ENCODE measurements at places on chromosomes 11 and 22.

GRCh38 chr11:8480858-8481257 is 113.2 kb downstream of the STK33 start:
- no peak for DNase-seq

DNA sequence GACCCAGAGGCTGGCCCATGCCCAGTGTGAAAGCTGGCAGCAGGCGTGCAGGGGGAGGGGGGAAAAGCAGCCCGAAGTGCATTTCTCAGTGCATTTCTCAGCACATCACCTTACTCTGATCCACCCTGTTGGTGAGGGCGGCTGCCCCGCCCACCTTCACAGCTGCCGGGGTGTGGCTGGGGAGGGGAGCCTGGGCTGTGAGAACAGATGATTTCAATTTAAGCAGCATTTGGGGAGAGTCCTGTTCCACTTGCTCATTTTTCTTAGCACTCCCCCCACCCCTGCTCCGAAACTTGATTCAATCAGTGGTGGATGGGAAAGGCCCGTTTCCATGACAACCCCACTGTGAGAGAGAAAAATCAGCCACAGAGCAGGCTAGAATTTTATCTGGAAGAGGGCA is 84.8 kb downstream of the SNX19 start:
- no peak for DNase-seq

- no peak for DNase-seq
Measured at GRCh38 chr11:44229624-44230023, 80.3 kb downstream of the ALX4 start.

- DNase-seq: no peak
Measured at GRCh38 chr22:30087611-30088010, 7.3 kb downstream of the HORMAD2 start.

- DNase-seq: no peak
Measured at GRCh38 chr22:45834241-45834640, 142.7 kb downstream of the WNT7B start.

- no peak for DNase-seq
Measured at GRCh38 chr11:69801513-69802335, 17.5 kb downstream of the FGF3 start.

DNA sequence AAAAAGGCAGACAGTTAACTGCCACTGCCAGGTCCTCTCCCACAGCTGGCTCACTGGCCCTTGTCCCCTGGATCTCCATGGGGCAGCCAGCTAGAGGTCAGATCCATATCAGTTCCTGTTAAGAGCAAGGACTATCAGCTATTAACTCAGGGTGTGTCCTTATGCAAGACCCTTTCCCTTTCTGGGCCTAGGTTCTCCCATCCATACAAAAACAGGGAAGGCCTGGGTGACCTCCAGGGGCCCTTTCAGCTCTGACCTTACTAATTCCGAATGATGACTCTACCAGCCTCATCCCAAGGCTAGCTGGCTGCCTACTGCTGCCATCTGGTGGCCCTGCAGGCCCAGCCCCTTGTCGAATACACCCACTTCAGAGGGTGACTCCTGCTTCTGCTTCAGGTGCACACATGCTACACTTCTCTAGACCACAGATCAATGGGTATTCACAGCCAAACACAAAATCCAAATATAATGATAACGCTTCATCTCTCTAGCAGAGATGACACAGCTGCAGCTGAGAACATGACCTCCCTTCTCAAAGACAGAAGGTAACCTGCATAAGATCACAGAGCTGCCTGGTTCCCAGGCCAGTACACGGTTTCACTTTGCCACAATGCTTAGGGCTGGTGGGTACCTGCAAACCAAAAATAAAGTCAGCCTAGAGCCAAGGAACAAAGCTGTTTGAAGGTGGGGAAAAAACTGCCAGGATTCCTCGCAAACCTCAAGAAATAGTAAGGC is 34.1 kb downstream of the SERGEF start:
- DNase-seq: no peak

DNA sequence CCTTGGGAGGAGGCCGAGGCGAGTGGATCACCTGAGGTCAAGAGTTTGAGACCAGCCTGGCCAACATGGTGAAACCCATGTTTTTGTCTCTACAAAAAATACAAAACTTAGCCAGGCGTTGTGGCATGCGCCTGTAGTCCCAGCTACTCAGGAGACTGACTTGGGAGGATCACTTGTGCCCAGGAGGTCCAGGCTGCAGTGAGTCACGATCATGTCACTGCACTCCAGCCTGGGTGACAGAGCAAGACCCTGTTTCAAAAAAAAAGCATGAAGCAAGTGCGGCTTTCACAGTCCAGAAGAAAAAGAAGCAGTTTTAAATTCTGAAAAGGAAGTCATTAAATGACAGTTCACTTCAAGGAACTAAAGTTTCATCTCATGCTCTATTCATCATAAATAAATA is 7.1 kb upstream of the LTO1 start:
- no peak for DNase-seq

DNA sequence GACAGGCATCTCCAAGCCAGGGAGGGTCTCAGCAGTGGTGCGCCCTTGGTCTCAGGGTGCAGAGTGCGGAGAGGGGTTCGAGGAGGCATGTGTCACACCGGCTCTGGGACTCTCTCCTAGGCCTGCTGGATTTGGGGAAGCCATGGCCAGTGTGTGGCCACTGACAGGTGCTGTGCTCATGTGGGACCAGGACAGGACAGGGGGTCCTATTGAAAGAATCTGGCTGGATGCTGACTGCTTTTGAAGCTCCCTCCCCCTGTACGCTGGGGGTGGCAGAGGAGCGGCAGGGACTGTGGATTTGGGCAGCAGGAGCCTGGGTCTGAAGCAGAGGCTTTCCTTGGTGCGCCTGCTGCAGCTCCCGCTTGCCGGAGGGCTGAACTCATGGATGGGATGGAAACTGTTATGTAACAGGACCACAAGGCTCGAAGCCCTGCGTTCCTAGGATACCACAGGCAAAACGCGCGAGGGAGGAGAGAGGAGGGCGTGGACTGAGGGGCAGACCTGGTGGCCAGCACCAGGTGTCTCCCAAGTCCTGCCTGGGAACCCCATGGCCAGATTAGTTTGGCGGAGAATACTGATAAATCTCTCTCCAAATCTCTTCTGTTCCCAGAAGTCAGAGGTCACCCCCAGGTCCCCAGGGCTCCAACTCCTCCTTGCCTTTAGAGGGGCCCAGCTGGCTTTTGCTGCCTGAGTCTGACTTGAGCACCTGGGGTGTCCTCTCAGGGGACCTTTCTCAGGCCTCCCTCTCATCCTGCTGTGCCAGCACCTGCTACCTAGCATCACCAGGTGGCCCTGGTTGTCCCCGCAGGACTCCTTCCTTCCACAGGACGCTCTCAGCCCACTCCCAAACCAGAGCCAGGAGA is 13.8 kb upstream of the TEF start:
- DNase-seq: no peak

DNA sequence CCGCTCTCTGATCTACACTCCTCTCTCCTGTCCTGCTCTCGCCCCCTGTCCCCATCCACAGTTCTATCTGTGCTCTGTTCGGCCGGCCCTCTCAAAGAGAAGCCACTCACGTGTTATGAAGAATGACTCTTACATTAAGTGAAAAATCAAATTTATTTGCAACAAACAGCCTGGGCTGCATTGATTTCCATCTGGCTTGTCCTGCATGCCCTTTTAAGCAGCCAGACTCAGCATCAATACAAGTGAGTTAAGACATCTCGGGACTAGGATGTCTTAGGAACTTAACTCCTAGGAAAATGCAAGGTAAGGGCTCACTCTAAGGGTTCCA is 373.5 kb downstream of the TENM4 start:
- no peak for DNase-seq

GRCh38 chr11:48025293-48025983 is 45.1 kb downstream of the PTPRJ start:
- no peak for DNase-seq

DNA sequence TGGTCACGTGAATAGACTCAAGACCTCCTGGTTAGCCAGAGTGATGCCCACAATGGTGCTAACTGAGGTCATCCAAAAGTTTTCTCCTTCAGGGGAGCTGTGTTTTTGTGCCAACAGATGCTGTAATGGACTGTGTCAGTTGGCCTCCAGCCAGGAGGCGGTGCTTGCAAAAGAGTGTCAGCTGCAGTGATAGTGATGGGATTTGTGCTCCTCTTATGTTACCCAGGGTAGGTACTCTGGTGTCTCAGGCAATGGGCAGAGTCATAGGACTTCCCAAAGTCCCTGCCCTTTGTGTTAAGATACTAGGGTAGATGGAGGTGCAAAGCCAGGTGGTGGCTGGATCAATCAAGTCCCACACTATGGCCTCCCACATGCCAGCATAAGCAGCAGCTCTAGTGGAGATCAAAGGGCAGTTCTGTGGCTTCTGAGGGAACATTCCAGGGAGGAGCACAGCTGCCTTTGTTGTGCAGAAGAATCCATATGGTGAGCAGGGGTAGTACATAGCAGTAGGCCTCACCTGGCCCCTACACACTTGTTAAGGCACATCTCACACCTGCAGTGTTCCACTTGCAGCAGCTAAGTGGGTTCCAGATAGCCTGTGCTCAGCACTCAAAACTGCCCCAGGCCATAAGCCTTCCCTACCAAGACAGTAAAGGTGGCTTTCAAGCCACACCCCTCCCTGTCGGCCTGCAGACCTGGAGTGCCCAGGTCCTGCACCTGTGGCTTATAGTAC is 9.4 kb upstream of the FANCF start:
- DNase-seq: no peak

DNA sequence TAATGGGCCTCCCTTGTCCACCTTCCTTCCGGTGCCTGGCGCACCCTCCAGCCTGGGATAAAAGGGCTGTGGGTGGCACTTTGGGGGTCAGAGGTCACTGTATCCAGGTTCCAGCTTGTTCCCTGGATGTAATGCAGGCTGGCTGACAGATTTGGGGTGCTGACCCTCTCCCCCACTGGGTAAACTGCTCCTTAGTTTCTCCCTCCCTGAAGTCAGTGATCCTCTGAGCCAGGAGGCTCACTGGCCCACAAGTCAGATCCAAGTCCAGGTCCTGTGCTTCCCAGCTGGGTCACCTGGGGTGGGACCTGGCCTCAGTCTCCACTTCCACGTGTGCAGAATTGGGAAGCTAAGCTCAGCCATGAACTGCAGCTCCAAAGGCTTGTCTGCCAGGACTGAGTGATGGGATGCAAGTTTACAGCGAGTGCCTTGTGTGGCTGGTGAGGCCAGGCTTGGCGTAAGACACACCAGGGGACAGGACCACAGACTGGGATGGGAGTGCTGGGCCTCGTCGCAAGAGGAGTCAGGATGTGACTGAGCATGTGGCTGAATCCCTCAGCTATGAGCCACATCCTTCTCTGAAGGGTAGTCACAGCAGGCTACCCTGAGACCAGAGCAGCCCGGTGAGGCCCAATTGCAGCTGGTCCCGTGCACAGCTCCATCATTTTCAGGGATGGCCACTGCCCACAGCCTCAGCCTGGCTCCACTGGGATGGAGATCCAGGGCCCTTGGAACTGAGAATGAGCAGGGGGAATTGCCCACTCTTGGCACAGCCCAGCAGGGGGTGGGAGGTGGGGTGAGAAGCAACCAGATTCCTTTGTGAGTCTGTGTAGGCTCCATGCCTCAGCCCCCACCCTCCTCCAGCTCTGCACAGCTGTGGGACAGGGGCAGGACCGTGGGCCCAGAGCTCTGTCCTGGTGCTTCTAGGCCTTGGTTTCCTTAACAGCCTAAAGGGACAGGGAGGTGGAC is 7.2 kb downstream of the SHISA8 start:
- DNase-seq: no peak

- DNase-seq: no peak
Measured at GRCh38 chr11:98616098-98616655, 404.6 kb upstream of the CNTN5 start.

GRCh38 chr22:19654338-19654987 is 59.8 kb upstream of the SEPTIN5 start:
- no peak for DNase-seq

GRCh38 chr11:3232956-3233355 is 739 bp upstream of the MRGPRE start:
- no peak for DNase-seq

DNA sequence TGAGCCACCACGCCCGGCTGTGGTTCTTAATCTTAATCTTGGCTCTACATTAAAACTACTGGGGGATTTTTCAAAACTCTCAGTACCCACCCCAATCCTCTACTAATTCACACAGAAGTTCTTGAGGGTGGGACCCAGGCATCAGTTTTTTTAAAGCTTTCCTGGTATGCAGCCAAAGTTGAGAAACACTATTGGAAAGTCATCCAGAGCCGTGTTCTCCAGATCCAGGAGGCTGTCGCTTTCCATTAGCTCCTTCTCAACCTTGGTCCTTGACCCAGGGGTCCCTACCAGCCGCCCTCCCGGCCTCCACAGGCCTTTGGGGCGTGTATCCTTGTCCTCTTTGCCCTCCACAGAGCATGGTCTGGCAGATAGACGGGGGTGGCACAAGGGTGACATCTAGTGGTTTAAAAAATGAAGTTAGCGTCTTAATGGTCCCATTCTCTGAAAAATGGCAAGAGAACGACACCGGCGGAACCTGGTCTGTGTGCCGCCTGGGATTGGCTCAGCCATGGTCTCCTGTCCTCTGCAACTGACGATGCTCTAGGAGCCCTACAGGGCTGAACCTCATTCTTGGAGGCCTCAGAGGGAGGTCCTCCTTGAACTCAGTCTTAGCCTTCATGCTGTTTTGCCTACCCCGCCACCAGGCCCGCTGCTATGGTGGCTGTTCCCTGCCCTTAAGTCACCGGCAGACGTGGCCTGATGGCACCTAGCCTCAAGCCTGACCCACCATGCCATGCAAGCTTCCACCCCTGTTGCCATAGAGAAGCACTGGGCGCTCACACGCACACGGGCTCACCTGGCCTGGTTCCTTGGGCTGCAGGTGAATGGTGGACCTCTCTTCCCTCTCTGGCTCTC is 152.0 kb upstream of the SYN3 start:
- DNase-seq: peak; percentile 56

DNA sequence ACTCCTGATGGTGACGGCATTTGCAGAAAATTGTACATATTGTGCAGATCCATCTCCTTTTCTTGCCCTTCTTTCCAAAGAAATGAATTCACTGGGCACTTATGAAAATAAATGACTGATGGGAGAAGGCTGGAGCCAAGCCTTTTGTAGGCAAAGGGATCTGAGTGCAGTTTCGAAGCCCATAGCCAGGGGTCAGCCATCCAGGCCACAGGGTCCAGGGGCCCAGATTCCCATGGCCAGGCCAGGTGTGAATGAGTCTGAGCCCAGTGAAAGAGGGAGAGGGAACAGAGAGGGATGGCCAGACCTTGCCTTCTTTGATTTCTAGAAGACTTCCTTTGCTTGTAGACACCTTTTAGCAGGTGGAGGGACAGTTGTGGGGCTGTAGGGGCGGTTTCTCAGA is 209.1 kb downstream of the KIRREL3 start:
- no peak for DNase-seq

DNA sequence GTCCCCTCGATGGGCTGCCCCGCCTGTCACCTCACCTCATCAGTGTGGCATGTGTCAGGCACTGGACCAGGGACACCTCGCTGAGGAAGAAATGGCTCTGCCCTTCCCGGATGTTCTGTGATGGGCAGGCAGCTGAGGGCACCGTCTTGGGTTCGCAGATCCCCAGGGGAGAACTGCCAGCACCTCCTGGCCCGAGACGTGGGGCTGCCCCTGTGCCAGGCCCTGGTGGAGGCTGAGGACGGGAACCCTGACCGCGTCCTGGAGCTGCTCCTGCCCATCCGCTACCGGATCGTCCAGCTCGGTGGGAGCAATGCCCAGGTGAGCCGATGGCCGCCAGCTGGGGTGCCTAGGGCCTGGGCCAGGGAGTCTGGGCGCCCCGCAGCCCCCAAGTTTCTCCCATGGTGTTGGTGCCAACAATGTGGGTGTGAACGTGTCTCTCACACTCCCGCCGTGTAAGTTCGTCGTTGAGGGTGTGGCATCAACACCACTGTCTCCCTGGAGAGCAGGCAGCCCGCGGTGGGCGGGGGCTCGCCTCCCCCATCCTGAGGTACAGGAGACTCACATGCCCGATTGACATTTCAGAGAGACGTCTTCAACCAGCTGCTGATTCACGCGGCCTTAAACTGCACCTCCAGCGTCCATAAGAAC is 7.3 kb upstream of the GTSE1 start:
- no peak for DNase-seq
